Endothelial cell (in vitro differentiated cells): ENCODE measurements at places on chromosomes 11 and 22.

DNA sequence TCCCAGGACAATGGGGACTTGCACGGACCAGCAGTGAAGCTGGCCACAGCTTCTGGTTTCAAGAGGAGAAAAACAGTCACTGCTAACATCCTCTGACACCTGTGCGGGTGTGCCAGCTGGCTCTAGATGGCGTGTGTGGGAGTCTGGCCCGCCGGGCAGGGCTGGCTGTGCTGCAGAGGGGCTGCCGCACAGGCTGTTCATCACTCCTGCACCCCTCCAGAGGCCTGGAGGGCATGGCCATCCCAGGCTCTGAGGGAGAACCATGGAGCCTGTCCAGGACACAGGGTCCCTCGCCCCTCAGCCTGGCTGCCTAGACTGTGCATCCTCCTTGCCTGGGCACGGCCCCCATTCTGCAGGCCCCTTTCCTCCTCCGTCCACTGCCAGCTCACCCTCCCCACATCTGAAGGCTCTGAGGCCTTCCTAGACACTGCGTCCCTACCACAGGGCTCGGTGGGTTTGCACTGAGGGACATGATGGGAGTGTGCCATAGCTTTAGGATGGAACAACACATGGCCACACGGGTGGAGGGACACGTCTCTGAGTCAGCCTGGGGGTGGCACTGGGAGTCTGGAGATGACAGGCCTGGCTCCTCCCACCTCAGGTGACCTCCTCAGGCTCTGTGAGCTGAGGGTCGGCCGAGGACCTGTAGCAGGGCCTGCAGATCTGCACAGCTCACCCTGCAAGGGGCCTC, 42.1 kb upstream of the GNB1L start:
- H3K27ac ChIP-seq = no peak overlapping the region
- peaks cover 8% of the 10 kb centered on the region for H3K36me3 ChIP-seq
- H3K4me3 ChIP-seq = no peak overlapping the region
- peaks cover 4% of the 10 kb centered on the region for H3K27me3 ChIP-seq

DNA sequence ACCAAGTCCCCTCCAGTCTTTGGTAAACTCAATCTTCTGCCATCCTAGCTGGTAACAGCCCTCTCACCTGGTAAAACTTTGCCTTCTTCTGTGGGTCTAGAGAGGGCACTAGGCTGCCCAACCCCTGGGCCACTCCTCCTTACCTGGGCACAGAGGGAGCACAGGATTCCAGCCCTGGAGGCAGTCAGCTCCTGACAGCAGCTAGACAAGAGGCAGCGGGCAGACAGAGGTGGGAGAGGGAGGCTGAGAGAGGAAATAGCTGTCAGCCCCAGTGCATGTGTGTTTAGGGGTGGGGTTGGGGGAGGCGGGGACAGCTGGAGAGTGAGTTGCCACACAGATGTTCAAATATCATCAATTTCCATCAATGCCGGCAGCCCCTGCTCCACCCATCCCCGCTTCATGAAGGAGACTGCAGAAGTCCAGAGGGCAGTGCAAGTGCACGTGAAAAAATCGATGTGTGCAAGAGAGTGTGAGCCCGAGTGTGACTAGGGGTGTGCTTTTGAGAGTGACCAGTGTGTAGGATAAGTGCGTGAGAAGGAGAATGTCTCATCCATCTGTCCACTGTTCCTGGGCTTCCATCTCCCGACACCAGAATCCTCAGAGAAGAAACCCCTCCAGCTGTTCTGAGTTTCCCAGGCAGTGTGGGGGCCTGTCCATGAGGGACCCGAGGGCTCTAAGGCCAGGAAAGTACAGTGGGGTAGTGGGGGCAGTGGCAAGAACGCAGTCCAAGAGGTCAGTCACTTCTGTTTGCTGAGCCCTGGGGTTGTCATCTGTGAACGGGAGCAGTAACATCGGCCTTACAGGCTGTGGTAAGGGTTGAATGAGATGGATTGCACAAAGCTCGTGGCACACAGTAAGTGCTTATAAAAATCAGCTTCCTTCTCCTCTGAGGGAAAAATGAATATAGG, at the start of gene PTGDR2:
Gene PTGDR2 (minus strand): TSS at position 225 of the 908 bp plus-strand sequence. CDS start 2,228 bp downstream, outside the sequence.
- no peak for DNase-seq
- H3K4me1 ChIP-seq = peaks cover 12% of the 10 kb centered on the region
- peak within 1 kb of the TSS; percentile 30 for H3K27ac ChIP-seq
- H3K36me3 ChIP-seq = peaks cover 1% of the 10 kb centered on the region
- H3K27me3 ChIP-seq = peaks cover 3% of the 10 kb centered on the region
- H3K4me3 ChIP-seq = no peak within 1 kb of the TSS

DNA sequence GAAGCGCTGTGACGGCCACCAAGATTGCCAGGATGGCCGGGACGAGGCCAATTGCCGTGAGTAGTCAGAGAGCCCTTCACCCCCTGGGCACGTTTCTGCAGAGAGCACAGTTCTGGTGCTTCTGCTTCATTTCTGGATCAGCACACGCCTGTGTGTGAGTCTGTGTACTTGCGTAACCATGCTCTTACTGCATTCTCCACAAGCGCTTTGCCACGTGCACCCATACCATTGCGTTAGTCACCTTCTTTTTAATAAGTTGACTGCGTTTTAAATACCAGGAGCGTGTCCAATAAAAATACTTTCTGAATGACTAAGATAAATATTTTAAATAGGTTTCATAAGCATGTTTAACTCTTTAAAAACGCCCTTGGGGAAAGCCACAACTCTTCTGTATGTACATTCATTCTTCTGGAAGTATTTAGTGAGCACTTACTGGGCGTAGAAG, 143.0 kb upstream of the SORL1-AS1 start:
- DNase-seq = no peak
- H3K4me1 ChIP-seq = peaks cover 7% of the 10 kb centered on the region
- no peak overlapping the region for H3K27ac ChIP-seq
- H3K4me3 ChIP-seq = no peak overlapping the region

DNA sequence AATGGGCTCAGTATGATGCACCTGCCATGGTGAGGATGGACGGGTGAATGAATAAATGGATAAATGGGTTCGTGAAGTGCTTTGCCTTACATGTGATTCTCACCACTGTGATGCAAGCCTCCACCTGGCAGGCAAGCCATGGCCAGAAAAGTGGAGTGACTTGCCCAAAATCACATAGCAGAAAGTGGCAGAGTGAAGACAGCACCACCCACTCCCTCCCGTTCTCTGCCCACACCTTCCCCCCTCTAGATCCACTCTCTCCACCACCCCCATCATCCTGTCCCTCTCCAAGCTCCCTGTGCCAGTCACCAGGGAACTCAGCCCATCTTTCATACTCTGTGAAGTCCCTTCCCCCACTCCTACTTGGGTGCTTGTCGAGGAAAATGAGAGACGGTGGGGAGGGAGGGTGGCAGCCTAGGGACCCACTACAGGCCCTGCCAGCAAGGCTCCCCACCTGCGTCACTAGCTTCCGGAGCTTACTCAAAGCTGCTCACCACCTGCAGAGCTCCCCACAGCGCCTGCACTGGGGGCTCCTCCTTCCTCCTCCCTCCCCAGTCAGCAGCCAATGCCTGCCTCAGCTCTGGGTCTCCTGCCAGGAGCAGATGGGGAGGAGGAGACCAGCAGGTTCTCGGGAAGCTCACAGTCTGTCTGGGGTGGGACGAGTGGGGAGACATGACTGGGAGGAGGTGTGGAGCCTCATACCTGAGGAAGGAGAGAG, 82.3 kb downstream of the PDE2A start:
- peaks cover 26% of the 10 kb centered on the region for H3K27me3 ChIP-seq
- H3K36me3 ChIP-seq = peaks cover 25% of the 10 kb centered on the region
- H3K4me1 ChIP-seq = peaks cover 11% of the 10 kb centered on the region
- H3K4me3 ChIP-seq = no peak overlapping the region
- no peak overlapping the region for H3K27ac ChIP-seq

DNA sequence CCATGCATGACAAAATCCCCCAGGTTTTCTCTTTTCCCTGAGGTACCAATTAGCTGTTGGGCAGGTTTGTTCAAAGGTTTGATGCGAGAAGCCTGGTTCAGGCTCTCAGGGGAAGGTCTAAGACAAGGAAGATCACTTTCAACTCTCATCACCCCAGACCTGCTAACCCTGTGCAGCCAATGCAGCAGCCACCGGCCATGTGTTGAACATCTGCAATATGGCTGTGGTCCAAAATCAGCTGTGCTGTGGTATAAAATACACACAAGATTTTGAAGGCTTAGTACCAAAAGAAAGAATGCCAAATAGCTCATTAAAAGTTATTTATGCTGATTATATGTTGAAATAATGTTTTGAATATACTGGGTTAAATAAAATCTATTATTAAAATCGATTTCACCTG, 58.5 kb downstream of the SMCO4 start:
- peaks cover 2% of the 10 kb centered on the region for H3K4me1 ChIP-seq
- H3K27ac ChIP-seq = no peak overlapping the region
- no peak overlapping the region for H3K4me3 ChIP-seq
- no peak for DNase-seq
- peaks cover 1% of the 10 kb centered on the region for H3K27me3 ChIP-seq
- no peaks in the 10 kb centered on the region for H3K36me3 ChIP-seq

DNA sequence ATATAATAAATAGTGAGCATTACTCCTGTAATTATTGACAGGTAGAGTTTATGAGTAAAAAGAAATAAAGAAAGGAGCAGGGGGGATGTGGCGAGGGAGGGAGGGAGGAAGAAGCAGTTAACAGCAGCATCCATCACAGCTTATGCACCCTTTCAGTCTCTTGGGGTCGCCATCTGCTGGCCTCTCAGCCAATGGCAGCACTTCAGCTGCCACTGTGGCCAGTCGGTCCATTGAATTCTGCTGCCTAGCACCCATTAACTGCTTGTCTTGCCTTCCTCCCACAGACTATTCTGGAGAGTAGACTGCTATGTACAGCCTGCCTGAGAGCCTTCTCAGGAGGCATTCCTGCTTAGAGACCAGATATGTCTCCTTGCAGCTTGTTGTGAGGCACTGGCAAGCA, 388.3 kb downstream of the TENM4 start:
- no peaks in the 10 kb centered on the region for H3K4me1 ChIP-seq
- H3K36me3 ChIP-seq = no peaks in the 10 kb centered on the region
- peak; percentile 36 for DNase-seq
- H3K4me3 ChIP-seq = no peak overlapping the region
- H3K27me3 ChIP-seq = peaks cover 4% of the 10 kb centered on the region

GRCh38 chr11:18485913-18486528, 30.4 kb downstream of the LDHAL6A start:
- no peak for DNase-seq
- peaks cover 29% of the 10 kb centered on the region for H3K36me3 ChIP-seq
- no peaks in the 10 kb centered on the region for H3K4me1 ChIP-seq
- no peak overlapping the region for H3K27ac ChIP-seq
- peaks cover 2% of the 10 kb centered on the region for H3K27me3 ChIP-seq

- peaks cover 6% of the 10 kb centered on the region for H3K27me3 ChIP-seq
- no peak overlapping the region for H3K27ac ChIP-seq
- H3K4me3 ChIP-seq = no peak overlapping the region
- H3K4me1 ChIP-seq = peaks cover 4% of the 10 kb centered on the region
Measured at GRCh38 chr11:71301046-71301857, 48.9 kb upstream of the SHANK2 start.

DNA sequence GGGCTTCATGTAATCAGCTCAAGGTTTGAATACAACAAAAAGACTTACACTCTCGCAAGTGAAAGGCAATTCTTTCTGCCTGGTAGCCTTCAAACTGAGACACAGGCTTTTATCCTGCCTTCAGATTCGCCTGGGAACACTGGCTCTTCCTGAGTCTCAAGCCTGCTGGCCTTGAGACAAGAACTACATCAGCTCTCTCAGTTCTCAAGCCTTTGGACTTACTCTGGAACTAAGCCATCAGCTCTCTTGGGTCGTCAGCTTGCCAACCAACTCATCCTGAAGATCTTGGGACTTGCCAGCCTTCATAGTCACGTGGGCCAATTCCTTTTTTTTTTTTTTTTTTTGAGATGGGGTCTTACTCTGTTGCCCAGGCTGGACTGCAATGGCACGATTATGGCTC, 35.7 kb upstream of the LRRC10B start:
- peaks cover 2% of the 10 kb centered on the region for H3K27me3 ChIP-seq
- H3K4me1 ChIP-seq = peaks cover 9% of the 10 kb centered on the region
- no peak overlapping the region for H3K27ac ChIP-seq
- no peak overlapping the region for H3K4me3 ChIP-seq

DNA sequence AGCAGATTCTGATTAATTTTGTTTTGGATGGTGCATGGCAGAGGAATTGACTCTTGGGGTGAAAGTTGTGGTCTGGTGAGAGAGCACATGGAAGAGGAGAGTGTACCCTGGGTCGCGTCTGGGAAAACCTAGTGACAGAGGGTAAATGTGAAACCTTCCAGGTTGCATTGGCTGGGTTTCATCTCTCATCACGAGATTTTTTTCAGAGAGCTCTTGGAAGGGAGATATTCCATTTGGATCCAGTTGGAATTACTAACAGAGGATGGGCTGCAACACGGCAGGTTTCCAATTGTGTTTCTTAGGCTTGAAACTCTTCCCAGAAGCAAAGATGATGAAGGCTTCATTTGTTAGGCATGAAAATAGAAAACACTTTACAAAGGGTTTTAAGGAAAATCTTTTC, 109.7 kb upstream of the MTMR2 start:
- H3K36me3 ChIP-seq = no peaks in the 10 kb centered on the region
- no peak for DNase-seq
- no peak overlapping the region for H3K4me3 ChIP-seq
- no peaks in the 10 kb centered on the region for H3K27me3 ChIP-seq
- H3K27ac ChIP-seq = no peak overlapping the region
